ENCODE measurements at places on chromosomes 13 and 19. TPM values are rescaled to one million over a fixed set of nuclear protein-coding genes. Genes with fewer than 3 reads are reported as not detected.

GRCh38 chr19:6161271-6161850 lies 25.9 kb downstream of the ACSBG2 start:
- DNase-seq = peak; percentile 14
- H3K4me3 ChIP-seq = no peak overlapping the region
- H3K27me3 ChIP-seq = no peaks in the 10 kb centered on the region
- H3K4me1 ChIP-seq = no peaks in the 10 kb centered on the region

- DNase-seq = peak; percentile 30
- H3K4me3 ChIP-seq = peak overlapping the region; percentile 55
- peaks cover 54% of the 10 kb centered on the region for H3K4me1 ChIP-seq
- H3K27me3 ChIP-seq = no peaks in the 10 kb centered on the region
Observed at GRCh38 chr19:40279761-40280607, 5.2 kb downstream of the AKT2 start.

DNA sequence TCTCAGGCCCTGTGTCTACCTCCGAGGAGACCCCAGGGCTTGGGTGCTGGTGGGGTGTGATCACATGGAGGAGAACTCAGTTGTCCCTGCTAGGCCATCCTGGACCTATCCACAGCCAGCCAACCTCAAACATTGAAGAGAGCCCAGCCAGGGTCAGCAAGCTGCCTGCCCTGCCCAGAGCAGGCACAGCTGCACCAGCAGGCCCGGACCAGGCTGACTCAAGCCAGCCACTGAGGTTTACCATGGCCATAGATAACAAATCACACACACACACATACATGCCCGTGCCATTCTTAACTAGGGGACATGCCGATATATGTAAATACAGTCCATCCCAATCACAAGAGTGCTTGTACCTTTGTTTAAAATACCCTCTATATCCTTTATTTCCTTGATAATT lies 8.1 kb downstream of the ARHGEF7 start:
- DNase-seq = no peak
- H3K4me1 ChIP-seq = peaks cover 2% of the 10 kb centered on the region
- no peak overlapping the region for H3K4me3 ChIP-seq

DNA sequence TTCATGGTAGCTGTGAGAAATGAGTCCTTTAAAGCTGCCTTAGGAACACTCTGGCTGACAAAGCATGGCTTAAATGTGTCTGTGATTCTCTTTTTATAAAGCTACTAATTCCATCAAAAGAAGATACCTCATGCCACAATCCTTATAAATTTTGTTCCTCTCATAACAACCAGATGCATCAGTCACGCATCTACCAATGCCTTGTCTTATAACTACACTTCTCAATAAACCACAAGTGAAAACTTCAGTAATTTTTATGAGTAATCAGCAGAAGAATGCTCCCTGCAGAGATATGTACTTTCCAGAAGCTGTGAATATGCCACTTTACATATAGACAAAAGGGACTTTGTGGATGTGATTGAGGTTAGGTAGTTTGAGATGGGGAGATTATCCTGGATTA lies 147.8 kb downstream of the SUCLA2 start:
- peak; percentile 59 for DNase-seq
- H3K27ac ChIP-seq = no peak overlapping the region
- no peak overlapping the region for H3K4me3 ChIP-seq
- peaks cover 16% of the 10 kb centered on the region for H3K4me1 ChIP-seq
- H3K36me3 ChIP-seq = no peaks in the 10 kb centered on the region
- no peaks in the 10 kb centered on the region for H3K27me3 ChIP-seq

DNA sequence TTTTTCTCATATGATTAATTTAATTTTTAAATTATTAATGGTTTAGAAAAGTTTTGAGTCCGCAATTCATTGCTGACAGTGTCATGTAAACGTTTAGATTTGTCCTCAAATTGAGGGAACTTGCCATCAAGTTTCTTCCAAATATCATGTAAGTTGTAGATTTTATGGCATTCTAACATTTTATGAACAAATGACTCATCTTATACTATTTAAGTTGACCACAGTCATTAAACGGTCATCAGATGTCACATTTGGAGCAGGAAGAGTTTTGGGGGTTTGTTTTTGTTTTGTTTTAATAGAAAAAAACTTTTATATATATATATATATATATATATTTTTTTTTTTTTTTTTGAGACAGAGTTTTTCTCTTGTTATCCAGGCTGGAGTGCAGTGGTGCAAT lies 4.3 kb downstream of the ZNF114 start:
- no peak overlapping the region for H3K4me3 ChIP-seq
- no peak overlapping the region for H3K27ac ChIP-seq
- DNase-seq = peak; percentile 45
- no peaks in the 10 kb centered on the region for H3K27me3 ChIP-seq

DNA sequence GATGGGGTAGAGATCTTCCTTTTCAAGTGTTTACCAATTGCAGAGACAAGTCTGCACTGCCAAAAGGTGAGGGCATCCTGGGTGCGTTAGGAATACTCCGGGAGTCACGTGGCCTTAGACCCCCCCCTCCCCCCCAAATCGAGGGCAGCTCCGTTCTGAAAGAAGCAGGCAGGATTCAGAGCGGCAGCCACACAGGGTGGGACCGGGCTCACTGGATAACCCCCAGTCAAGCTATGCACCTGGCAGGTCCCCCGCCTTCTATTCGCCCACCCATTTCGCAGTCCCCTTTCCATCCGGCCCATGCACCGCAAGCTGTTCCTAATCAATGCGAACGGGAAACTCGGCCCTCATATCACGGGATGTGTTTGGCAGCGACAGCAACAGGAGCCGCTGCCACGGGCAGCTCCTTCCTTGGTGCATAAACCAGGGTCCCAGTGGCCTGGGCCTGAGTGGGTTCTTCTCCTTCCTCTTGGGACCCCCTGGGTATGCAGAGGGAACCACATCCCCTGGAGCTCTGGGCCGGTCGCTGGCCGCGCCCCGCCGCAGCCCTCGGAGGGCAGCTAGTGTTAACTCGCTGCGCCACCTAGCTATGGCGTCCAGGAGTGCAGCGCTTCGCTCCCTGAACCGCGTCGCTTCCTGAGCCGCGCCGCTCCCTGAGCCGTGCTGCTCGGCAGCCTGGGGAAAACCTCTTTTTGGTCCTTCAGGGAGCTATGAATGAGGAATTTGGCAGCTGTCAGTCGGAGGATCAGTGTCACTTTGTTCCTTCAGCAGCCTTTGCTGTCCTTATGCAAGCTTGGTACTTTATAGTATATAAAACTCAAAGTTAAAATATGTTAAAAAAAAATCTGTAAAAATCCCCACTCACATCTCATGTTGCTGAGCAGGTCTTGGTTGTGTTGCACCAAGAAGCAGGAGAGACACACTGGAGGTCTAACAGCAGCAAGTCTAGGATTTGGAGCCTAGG lies 41.4 kb downstream of the LYL1 start:
- H3K36me3 ChIP-seq = no peaks in the 10 kb centered on the region
- peaks cover 41% of the 10 kb centered on the region for H3K4me1 ChIP-seq
- H3K27me3 ChIP-seq = no peaks in the 10 kb centered on the region
- H3K4me3 ChIP-seq = peak overlapping the region; percentile 58

DNA sequence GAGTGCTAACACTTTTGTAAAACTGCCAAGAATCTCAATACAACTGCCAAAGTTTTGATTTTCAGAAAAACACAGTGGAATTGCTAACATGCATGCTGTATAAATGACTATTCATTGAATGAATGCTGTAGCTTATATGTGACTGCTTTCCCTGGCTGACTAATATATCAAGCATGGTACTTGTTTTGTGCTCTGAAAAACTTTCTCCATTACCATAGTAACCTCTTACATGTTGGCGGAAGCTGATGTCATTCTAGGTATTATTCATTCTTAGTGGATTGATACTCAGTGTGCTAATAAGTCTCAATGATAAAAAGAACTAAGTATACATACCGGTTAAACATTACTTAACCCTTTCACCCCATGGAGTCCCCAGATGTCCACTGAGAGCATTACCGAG lies 166.1 kb upstream of the MYO16 start:
- DNase-seq = peak; percentile 64
- H3K36me3 ChIP-seq = no peaks in the 10 kb centered on the region
- no peak overlapping the region for H3K4me3 ChIP-seq
- no peaks in the 10 kb centered on the region for H3K4me1 ChIP-seq

DNA sequence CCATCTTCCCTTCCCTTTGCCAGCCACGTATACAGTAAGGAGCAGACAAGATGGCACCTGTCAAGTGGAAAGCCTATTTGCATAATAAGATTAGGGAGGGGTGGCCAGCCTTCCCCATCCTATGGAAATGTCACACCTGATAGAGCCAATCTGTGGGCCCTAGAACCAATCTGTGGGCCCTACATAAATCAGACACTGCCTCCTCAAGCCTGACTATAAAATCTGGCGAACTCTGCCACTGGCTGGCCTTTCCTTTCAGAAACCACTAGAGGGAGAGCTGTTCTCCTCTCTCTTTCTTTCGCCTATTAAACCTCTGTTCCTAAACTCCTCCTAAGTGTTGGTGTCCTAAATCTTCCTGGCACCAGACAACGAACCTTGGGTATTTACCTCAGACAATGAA lies 231.5 kb upstream of the KLHL1 start:
- H3K27me3 ChIP-seq = no peaks in the 10 kb centered on the region
- H3K27ac ChIP-seq = no peak overlapping the region
- no peak overlapping the region for H3K4me3 ChIP-seq
- DNase-seq = peak; percentile 1
- H3K4me1 ChIP-seq = no peaks in the 10 kb centered on the region

GRCh38 chr13:44437356-44438233 lies 64.0 kb downstream of the SERP2 start:
- H3K4me3 ChIP-seq = peak overlapping the region; percentile 82
- peaks cover 11% of the 10 kb centered on the region for H3K36me3 ChIP-seq
- peak overlapping the region; percentile 68 for H3K27ac ChIP-seq
- no peaks in the 10 kb centered on the region for H3K27me3 ChIP-seq
- DNase-seq = peak; percentile 64
- peaks cover 19% of the 10 kb centered on the region for H3K4me1 ChIP-seq

KIR2DL1 gene
- total RNA-seq = not detected

KISS1R gene
- total RNA-seq = not detected

SPC24 gene
- 19.8 TPM for total RNA-seq

ZMYM2 gene
- 35.0 TPM for total RNA-seq

KLK4 gene
- not detected for total RNA-seq

PDE4C gene
- total RNA-seq = under 0.01 TPM

DCT gene
- not detected for total RNA-seq

EPS8L1 gene
- total RNA-seq = 0.76 TPM

TSC22D1 gene
- 59.2 TPM for total RNA-seq

RFXAP gene
- 1.8 TPM for total RNA-seq

PSG3 gene
- not detected for total RNA-seq

LYL1 gene
- not detected for total RNA-seq
